Amniotic epithelial cell (primary cell): ENCODE measurements at places on chromosomes 6 and 20.

DNA sequence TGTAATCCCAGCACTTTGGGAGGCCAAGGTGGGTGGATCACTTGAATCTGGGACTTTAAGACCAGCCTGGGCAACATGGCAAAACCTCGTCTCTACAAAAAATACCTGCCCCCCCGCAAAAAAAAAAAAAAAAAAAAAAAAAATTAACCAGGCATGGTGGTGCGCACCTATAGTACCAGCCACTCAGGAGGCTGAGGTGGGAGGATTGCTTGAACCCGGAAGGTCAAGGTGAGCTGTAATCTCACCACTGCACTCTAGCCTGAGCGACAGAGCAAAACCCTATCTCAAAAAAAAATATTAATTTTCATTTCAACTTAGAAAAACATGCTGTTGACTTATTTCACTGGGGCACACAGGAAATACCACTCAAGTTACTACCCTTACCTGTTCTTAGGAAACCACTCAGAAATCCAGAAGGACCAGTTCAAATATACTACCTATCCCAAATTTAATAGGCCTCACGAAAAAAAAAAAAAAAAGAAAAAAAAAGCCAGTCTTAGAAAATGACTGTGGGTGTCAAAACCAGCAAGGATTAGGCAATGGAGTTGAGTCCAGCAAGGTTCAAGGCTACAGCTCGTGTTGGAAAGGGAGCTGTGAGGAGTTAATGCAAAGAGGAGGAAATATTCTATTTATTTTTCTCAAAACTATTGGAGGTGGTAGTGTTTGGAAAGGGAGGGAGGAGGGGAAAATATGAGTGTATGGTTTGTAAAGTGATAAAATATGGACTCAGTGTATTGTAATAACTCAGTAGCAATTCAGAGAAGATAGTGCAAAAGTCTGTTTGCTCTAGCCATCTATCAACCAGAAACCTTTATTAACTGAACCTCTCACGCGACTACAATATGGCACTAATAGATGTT lies 33.9 kb upstream of the PIM1 start:
- DNase-seq = peak; percentile 58

DNA sequence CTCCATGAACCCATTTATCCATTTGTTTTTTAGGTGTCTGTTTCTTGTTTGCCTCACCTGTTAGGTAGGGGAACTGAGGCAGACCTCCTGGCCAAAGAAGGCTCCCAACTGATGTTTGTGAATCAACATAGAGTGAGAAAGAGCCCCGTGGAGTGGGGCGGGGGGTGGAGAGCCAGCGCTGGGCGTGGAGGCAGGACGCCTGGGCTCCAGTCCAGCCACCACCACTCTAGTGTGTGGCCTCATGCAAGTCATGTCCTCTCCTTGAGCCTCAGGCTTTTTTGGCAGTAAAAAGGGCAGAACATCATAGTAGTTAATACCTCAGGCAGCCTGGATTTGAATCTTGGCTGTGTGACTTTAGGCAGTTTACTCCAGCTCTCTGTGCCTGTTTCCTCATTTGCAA lies 42.2 kb upstream of the SCRT2 start:
- no peak for DNase-seq

GRCh38 chr20:37541326-37541725 lies 13.7 kb upstream of the BLCAP start:
- no peak for DNase-seq

DNA sequence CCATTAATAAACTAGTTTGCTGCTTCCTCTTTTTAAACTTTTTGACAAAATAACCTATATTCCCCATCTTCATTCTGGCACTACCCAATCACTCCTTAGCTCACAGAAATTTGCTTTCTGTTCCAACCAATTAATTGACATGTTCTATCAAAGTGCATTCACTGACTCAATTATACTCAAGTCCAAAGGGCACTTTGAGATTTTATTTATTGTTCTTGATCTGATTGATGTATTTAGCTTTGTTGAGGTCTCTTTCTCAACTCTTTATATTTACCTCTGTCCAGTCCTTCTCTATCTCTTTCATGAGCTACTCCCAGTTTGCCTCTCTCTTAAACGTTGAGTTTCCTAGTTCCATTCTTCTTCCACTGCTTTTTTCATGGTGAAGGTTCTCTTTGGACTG lies 104.4 kb upstream of the TENT5A start:
- DNase-seq = no peak

- DNase-seq = no peak
These were observed 458.6 kb upstream of the JARID2 start for GRCh38 chr6:14787250-14787649.

GRCh38 chr20:33560026-33560425 lies 70.1 kb downstream of the CBFA2T2 start:
- DNase-seq = no peak

- DNase-seq = no peak
These were observed 122.0 kb downstream of the CDK19 start for GRCh38 chr6:110693296-110693695.

GRCh38 chr6:88374553-88374952 lies 208.4 kb upstream of the CNR1 start:
- no peak for DNase-seq

DNA sequence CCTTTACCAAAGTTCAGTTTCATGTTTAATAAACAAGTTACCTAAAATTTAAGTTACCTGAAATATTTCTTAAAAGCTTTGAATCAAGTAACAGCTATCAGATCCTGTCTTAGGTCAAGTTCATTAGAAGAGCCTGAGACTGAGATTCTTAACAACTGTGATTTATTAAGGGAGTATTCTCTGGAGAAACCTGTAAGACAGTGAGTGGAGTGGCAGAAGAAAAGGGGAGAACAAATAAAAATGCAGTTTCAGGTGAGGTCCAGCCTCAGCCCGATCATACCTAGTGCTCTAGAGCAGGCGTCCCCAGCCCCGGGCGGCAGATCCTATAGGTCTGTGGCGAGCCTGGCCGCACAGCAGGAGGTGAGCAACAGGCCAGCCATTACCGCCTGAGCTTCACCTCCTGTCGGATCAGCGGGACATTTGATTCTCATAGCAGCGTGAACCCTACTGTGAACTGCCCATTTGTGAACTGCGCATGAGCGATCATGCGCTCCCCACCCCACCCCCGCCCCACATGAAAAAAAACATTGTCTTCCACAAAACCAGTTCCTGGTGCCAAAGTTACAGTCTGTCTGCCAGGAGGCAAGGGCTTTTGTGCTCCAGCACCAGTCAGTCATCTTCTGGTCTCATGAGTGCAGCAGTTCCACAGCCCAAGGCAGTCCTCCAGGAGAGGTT lies 59.2 kb upstream of the ADGRB3 start:
- no peak for DNase-seq

DNA sequence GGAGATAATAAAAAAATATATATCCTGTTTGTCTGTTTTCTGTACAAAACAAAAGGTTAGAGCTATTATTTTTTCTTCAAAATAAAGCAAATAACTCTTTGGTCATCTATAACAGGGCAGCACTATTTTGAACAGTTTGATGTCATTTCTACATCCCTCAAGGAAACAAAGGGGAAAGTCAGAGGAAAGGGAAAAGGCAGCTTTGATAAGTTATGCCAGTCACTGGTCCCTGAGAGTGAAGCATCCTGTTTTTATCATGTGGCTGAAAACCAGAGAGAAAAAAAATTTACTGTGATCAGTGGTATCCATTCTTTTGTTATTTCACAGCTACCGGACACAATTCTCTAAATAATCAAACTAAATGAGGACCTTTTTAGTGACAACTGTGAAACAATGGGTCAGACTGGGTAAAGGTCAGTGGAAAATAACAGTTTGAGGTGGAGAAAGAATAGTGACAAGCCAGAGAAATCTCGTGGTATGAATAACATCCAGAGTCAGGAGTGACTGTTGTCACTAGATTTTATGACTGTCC lies 356.0 kb downstream of the HDGFL1 start:
- DNase-seq = no peak

- DNase-seq = peak; percentile 81
These were observed 19.7 kb upstream of the UTRN start for GRCh38 chr6:144265390-144265789.

- no peak for DNase-seq
These were observed 14.7 kb downstream of the SESN1 start for GRCh38 chr6:109079981-109080380.

- no peak for DNase-seq
These were observed 83.3 kb upstream of the QKI start for GRCh38 chr6:163331245-163331644.

- no peak for DNase-seq
These were observed 73.3 kb downstream of the PCSK2 start for GRCh38 chr20:17300113-17300512.

DNA sequence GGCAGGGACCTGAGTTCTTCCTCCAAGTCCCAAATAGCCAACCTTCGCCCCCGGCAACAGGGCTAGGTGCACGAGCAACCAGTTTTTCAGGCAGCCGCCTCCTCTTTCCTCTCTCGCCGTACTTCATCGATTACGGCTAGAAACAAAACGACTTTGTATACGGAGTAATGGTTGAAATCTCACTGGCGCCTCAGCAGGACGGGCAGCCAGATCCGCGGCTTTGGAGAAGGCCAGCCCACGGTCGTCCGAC lies 333 bp upstream of the SMIM13 start:
- no peak for DNase-seq

DNA sequence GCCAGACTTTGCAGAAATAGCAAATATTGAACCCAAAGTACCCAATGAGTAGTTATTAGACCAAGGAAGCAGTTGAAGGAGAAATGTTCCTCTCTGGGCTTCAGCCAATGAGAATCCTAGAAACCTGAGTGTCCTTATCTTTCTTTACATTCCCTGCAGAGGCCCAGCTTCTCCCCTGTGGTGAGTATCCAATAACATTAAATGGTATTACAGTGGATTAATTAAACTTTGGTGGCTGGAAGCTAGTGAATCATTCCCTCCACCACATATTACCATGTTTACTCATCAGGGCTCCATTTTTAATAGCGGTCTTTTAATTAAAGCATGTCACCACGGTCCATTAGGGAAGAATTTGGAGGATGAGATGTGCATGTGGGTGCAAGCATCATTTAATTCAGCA lies 74.0 kb downstream of the UNC5CL start:
- peak; percentile 57 for DNase-seq

DNA sequence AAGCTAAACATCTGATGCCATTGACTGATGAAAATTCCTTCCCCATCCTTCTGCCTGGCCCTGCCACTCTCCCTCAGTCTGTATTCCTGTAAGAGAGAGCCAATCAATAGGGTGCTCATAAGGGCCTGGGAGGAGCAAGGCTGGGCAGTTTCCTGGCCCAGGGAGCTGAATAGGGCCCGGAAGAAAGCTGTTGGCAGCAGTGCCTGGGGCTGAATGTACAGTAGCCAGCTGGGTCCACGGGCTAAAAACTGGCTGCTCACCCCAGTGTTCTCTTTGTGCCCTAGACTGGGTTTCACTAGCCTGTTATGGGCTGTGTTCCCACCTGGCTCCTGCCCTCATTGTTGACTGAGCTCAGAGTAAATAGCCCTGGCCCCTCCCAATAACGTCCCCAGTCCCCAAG lies 1.7 kb upstream of the WFDC2 start:
- DNase-seq = no peak

DNA sequence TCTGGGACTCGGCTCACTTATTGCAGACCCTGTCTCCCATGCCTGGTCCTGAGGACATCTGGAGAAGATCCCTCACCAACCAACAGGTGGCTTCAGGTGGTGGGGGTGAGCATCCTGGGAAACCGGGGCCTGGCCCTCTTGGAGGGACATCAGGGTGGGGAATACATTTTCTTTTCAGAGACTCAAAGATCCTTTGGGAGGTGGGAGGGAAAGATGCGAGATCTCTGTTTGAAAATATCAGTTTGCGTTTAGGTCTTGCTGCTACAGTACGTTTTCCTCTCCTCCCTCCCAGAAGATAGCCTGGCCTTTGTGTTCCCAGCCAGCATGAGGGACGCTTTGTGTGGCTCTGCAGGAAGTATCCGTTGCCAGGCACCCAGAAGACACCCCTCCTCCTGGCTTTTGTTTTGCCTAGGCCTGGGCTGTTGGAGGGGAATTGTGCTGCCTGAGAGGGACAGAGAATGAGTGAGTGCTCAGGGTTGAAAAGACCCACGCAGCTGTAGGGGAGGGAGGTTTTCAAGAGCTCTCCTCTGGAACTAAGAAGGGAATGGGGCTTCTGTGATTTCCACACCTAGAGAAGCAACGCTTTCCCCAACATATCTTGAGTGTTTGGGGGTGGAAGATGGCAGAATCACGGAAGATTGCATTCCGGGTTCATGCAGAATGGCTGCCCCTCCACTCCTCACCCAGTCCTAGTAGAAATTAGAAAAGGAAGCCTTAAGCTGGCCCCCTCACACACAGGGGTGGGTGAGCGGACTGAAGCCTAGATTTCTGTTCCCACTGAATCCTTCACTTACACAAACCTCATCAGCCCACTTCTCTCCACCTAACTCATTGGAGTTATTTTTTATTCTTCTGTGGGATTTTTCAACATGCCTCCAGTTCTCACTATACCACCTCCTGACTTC lies 22.0 kb upstream of the SLC2A12 start:
- DNase-seq = no peak

DNA sequence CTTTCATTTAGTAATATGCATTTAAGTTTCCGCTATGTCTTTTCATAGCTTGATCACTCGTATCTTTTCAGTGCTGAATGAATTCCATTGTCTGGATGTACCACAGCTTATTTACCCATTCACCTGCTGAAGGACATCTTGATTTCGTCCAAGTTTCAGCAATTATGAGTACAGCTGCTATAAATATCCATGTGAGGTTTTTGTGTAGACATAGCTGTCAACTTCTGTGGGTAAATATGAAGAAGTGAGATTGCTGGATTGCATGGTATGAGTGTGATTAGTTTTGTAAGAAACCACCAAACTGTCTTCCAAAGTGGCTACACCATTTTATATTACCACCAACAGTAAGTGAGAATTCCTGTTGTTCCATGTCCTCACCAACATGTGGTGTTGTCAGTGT lies 79.2 kb upstream of the STMND1 start:
- peak; percentile 67 for DNase-seq

DNA sequence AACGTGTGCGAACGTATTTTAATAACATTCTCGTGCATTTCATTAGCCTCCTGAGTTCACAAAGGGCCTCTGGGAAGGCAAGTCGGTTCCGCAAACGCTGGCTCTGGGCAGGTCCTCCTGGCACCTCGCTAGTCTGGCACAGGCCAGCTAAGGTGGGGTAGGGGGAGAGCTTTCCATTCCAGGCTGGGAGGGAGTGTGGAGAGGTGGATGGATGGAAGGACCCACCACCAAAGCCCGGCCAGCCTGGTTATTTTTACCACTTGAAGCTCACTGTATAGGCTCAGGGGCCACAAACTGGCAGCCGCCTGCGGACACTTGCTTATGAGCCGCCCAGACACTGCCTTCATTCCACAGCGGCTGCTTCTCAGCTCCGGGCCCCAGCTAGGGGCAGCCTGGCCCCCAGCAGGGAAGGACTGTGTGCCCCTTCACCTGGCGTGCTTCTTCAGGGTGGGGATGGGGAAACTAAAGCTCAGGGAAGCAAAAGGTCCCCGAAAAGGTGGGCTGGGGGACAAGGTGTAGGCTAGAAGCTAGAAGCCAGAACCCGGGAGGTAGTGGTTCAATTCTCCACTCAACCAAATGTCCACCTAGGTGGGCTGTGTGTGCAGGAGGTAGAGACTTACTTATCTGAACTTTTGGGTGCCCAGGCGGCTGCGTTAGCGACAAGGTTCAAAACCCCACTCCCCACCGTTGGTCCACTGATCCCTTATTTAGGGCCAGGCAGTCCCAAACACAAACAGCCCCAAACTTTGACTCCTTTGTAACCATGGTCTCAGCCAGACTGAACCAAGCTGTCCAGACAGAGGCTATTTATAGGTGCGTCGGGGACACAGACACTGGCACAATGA lies 1.7 kb downstream of the PMEPA1 start:
- DNase-seq = no peak

- no peak for DNase-seq
These were observed 573.5 kb downstream of the COL12A1 start for GRCh38 chr6:74632196-74632875.

GRCh38 chr20:2917266-2917665 lies 44.0 kb downstream of the PTPRA start:
- DNase-seq = no peak
